ENCODE measurements at places on chromosomes 13 and 19.

DNA sequence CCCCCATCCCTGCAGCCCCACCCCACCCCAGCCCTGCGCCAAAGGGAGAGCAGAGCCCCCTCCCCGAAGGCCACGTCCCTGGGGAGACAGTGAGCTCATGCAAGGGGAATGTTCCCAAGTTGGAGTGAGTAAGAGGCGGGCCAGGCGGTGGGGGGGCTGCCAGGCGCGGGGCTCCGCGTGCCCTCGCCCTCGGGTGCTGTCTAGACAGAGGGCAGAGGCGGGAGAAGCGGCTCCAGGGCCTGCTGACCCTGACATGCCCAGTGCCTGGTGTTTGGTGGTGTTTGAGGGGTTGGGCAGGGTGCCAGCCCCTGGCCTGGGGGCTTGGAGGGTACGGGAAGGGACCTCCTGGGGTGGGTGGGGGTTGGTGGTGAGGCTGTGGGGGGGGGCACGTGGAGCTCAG is 1.0 kb downstream of the FSTL3 start:
- no peak for DNase-seq

DNA sequence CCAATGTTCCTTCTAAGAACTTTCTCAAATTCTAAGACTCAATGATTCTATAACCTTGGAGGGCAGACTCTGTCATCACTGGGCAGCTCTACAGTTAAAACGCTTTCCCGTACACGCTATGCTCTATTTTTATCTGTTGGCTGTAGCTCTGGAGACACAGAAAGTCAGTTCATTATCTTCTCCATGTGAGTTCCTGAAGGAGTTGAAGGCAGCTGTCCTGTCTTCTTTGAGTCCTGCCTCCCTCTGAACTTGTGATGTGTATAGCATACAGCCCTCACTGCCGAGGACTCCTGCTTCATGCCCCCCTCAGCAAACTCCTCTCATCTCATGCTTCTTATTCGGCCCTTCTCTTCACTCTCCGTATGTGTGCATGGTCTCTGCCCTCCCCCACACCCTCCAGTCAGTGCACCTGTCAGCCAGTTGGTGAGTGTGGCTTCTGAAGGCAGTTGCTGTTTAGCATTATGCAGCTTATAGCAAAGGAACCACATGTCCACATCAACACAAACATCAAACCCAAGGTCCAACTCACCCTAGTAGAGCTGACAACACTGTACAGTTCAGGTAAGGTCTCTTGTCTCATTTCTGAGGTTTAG is 504.9 kb downstream of the DIAPH3 start:
- no peak for DNase-seq

GRCh38 chr19:53704011-53704410 is 72.2 kb downstream of the DPRX start:
- DNase-seq: no peak

DNA sequence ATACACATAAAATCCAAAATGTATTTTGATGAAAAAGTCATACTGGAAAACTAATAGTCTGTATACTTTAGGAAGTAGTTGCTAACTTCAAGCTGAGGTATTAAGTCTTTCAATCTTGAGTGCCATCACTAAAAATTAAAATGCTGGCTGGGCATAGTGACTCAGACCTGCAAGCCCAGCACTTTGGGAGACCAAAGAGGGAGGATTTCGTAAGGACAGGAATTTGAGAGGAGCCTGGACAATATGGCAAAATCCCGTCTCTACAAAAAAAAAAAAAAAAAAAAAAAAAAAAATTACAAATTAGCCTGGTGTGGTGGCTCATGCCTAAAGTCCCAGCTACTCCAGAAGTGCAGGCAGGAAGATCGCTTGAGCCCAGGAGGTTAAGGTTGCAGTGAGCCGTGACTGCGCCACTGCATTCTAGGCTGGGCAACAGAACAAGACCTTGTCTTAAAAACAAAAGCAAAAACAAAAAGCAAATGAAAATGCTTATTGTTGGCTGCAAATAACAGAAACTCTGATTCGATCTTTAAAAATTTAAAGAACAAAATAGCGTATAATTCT is 1994.2 kb upstream of the PCDH20 start:
- no peak for DNase-seq

DNA sequence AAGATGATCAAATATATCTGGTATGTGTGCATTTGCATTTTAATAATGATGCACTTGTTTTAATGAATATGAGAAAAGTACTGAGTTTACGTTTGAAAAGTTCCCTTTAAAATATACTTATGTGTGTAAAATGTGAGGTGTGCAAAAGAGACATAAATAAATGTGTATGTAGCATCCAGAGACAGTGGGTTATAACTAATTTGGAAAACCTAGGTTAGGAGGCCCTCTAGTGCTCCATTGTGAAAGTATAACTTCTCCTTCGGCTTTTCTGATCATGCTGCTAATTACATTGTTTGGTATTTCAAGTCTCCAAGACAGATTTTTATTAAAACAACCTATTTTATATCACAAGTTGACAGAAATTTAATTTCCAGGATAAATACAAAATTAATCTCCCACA is 30.1 kb downstream of the SCEL start:
- no peak for DNase-seq

GRCh38 chr13:108120856-108121255 is 94.5 kb downstream of the LIG4 start:
- no peak for DNase-seq

DNA sequence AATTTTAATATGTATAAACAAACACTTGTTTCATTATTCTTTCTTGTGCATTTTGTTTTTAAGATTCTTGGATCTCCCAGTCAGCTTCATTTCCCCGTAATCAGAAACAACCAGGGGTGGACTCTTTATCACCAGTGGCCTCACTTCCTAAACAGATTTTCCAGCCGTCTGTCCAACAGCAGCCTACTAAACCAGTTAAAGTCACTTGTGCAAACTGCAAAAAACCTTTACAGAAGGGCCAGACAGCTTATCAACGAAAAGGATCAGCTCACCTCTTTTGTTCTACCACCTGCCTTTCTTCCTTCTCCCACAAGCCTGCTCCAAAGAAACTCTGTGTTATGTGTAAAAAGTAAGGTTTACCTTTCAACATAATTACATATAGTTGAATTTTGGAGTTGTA is 44.3 kb downstream of the ZMYM2 start:
- no peak for DNase-seq

DNA sequence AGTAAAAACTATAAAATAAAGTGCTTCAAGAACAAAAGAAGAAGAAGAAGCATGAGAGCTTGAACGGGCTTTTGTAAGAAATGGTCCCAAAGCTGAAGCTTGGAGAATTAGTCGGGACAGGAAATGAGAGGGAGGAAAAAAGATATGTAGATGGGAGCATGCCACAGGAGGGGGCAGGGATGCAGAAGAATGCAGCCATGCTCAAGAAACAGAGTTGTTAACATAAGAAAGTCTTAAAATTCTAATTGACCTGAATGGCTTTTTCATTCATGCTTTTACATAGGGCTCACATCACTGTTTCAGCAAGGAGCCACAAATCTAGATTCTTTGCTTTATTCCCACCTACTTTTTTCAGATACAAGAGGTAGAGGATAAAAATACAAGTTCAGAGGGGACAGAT is 27.7 kb upstream of the NBEA start:
- no peak for DNase-seq

- DNase-seq: no peak
These were observed 915.3 kb upstream of the SLITRK6 start for GRCh38 chr13:86714495-86714894.

- DNase-seq: no peak
These were observed 28.1 kb upstream of the CLDN10 start for GRCh38 chr13:95524264-95524901.

GRCh38 chr13:100275746-100276145 is 186.9 kb downstream of the PCCA start:
- DNase-seq: no peak

GRCh38 chr13:75309981-75310580 is 171.9 kb downstream of the TBC1D4 start:
- no peak for DNase-seq

GRCh38 chr13:75132701-75133695 is 349.0 kb downstream of the TBC1D4 start:
- no peak for DNase-seq

GRCh38 chr19:13823901-13824300 is 28.7 kb downstream of the ZSWIM4 start:
- no peak for DNase-seq

GRCh38 chr19:12611361-12611699 is 610 bp downstream of the ZNF791 start:
- peak; percentile 54 for DNase-seq

GRCh38 chr19:28239270-28239669 is 973.7 kb downstream of the UQCRFS1 start:
- no peak for DNase-seq

DNA sequence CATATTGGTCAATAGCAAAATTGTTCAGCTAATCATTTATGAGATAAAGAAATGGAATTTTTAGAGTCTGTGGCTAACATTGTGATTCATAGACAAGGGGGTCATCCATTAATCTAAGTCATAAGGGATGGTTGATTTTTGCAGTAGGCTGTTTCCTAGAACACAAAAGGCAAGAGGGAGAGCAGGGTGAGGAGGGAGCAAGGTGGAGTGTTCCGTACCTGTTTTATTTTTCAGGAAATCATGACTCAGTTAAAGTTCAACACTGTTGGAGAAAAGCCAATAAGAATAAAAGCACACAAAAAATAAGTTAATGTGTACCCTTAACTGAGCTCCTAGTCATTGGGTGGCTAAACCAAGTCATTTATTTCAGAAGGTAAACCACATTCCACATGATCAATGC is 512.4 kb upstream of the ATXN8OS start:
- no peak for DNase-seq

DNA sequence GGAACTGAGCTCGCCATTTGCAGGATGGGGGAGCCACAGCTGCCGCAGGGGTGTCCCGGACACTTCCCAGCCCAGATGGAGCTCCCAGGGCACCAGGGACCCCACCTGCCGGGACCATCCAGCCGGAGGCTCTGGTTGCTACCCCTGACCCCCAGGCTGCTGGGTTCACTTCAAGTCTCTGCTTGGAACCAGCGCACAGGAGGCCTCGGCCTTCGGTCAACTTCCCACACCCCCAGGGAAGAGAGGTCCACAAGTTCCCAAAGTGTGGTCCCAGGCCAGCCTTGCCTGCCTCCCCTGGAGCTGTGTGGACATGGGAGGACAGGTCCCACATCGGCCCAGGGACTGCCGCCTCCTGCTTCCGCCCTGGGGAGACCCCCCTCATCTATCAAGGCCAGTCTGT is 117.0 kb downstream of the TEX29 start:
- DNase-seq: no peak

- no peak for DNase-seq
These were observed 10.9 kb upstream of the CBY2 start for GRCh38 chr13:45691251-45691650.

- no peak for DNase-seq
These were observed 11.7 kb downstream of the CYTH2 start for GRCh38 chr19:48480558-48481500.

DNA sequence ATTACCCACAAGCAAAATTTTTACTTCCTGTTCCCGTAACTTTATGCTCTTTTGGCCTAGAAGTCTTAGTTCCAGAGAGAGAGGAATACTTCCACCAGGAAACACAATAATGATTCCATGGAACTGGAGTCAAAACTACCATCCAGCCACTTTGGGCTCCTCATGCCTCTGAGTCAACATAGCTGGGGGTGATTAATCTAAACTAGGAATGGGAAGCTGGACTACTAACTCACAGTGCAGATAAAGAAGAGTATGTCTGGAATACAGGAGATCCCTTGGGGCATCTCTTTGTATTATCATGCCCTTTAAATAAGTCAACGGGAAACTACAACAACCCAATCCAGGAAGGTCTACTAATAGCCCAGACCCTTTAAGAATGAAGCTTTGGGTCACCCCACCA is 8.9 kb upstream of the ELF1 start:
- no peak for DNase-seq

DNA sequence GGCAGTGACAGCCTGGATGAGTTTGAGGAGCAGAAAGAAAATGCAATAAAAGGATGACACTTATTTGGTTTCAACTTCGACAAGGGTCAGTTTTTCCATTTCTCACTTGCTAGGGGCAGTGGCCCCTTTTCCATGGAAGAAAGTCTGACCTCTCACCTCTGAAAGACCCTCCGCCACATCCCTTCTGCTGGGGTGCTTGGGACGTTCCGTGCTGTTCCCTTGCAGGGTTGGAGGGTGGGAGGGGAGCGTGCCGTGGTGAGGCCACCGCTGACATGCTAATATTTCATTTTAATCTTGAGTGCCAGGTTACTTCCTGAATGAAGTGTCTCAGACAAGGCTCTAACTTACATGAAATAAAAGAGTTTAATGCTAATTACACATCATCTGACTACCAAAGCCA is 5.2 kb upstream of the ZNF536 start:
- no peak for DNase-seq

DNA sequence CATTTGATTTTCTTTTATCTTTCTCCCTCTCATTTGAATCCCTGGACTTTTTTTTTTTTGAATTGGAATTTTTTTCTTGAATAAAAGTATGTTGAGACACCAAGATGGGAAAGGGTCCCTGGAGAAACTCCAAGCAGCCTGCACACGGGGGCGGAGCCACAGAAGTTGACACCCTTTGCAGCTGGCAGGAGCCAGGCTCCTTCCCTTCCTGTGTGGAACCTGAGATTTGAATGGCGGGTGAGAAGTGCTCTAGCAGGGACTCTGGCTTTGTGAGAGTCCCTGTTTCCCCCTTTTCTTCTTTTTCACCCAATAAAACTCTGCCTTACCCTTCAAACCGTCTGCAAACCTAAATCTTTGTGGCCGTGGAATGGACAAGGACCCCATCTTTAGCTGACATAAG is 1381.0 kb upstream of the MIR17HG start:
- no peak for DNase-seq

DNA sequence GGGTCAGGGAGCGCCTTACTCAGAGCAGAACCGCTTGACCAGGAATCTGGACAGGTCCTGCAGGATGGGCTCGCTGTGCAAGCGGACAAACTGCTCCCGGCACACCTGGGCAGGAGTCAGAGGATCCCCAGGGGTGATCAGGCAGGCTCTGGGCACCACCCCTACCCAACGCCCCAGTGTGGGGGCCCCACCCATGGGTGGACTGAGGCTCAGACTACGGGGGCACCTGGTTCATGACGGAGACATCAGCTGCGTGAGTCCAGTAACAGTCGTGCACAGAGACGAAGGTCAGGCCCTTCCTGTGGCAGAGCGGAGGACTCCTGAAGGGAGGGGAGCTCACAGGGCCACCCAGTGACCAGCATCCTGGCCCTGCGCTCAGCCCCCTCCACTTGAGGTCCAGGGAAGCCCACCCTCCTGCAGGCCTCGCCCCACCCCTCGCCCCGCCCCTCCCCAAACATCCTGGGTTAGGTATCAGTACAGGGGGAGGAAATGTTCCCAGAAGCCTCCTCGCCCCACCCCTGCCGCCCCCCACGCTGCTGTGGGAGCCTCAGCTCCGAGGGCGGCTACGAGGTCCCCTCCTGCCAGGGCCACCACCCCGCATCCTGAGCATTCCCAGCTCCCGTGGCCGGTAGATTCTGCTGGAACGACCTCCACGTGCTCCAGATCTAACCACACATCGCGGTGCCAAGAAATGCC is 15.6 kb downstream of the POLRMT start:
- DNase-seq: no peak

DNA sequence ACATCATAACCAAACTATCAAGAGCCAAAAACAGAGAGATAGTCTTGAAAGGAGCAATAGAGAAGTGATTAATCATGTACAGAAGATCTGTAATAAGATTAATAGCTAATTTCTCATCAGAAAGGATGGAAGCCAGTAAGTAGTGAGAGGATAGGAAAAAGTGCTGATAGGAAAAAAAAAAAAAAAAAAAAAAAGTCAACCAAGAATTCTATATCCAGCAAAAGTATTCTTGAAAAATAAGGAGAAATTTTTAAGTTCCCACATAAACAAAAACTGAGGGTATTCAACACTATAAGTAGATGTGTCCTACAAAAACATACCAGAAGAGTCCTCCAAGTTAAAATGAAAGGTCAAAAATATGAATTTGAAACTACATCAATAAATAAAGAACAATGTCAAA is 218.7 kb upstream of the GPC6 start:
- no peak for DNase-seq
